ENCODE measurements at places on chromosomes 13 and 19.

- no peak for DNase-seq
These were observed 39.2 kb downstream of the WDFY2 start for GRCh38 chr13:51623473-51623872.

DNA sequence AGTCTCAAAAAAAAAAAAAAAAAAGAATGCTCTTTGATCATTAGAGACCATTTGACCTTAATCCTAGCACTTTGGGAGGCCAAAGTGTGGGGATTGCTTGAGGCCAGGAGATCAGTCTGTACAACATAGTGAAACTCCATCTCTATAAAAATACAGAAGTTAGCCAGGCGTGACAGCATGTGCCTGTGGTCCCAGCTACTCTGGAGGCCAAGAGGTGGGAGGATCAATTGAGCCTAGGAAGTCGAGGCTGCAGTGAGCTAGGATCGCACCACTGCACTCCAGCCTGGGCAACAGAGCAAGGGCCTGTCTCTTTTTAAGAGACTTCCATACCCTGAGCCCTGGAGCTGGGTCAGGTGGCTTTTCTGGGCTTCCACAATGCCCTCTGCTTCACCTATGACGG, 11.5 kb upstream of the COLGALT1 start:
- DNase-seq: no peak

DNA sequence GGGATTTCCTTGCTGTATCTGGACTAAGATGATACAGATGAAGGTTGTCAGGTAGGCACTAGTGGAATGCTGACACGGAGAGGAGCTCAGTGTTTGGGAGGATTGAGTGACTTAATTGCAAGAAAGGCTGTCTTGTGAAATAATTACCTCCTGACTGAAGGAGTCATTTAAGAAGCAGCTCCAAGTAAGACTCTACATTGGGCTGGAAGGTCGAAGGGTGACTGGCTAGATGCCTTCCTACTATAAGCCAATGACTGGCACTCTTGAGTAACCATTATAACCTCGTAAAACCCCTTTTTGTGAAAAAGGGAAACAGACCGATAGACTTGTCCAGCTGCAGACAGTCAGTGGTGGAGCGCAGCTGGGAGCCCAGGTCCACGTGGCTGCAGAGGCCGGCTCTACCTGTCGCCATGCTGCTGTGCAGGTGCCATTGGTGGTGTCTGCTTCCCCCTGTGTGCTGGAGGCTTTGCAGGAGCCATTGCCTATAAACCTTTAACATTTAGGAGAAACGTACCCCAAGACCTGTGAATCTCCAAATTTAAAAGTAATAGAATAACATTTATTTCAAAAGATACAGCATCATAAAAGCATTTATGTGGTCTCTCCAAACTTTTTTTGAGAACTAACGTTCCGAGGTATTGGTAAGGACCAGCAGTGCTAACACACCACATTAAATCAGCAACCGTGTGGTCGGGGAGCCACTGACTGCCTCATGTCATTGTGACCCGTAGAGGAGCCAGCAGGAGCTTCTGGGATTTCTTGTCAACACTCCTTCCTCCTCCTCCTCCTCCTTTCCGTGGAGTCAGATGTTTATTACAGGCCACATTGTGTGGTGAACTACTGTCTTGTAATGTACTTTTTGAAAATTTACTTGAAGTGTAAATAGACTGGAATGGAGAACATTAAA, 80.4 kb upstream of the TEX29 start:
- no peak for DNase-seq

DNA sequence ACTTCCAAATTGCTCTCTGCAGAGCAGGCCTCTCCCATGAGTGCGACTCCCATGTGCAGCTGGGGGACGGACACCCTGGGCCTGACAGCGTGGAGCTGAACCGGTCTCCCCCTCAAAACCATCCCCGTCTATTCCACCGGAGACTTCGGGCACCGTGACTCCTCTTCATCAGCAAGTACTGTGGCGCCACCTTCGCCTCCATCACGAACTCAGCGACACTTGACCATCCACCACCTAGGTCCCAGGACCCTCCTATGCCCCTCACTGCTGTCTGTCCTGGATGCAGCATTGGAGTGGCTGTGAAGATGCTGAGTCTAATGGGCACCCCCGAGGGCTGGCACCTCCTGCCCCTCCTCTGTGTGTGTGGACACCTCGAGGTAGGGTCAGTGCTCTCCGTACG, 20.6 kb downstream of the CILP2 start:
- no peak for DNase-seq

- DNase-seq: no peak
These were observed 27.4 kb upstream of the DCLK1 start for GRCh38 chr13:36158611-36159010.

- peak; percentile 0 for DNase-seq
These were observed 1074.3 kb upstream of the PCDH9 start for GRCh38 chr13:68304286-68304893.
